ENCODE measurements at places on chromosomes 6 and 20.
A peak's percentile ranks its signal among the peaks of the same experiment; 100 is the strongest.

DNA sequence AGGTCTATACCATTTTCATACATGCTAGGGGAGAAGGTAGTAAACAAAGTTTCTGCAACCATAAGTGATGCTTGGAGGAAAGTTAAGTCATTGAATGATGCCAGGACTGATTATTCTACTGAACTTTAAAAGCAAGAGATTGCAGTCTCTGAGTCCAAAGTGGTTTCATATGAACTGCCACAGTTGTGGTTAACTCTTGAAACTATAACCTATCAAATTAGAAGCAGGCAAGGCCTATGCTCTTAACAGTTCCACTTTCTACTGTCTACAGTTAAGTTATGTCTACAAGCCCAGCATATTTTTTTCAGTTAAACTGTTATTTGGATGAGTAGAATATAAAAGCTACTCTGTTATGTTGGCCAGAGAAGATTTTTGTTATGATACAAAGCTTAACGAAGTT is 326.5 kb upstream of the RUNX2 start:
- DNase-seq: no peak

DNA sequence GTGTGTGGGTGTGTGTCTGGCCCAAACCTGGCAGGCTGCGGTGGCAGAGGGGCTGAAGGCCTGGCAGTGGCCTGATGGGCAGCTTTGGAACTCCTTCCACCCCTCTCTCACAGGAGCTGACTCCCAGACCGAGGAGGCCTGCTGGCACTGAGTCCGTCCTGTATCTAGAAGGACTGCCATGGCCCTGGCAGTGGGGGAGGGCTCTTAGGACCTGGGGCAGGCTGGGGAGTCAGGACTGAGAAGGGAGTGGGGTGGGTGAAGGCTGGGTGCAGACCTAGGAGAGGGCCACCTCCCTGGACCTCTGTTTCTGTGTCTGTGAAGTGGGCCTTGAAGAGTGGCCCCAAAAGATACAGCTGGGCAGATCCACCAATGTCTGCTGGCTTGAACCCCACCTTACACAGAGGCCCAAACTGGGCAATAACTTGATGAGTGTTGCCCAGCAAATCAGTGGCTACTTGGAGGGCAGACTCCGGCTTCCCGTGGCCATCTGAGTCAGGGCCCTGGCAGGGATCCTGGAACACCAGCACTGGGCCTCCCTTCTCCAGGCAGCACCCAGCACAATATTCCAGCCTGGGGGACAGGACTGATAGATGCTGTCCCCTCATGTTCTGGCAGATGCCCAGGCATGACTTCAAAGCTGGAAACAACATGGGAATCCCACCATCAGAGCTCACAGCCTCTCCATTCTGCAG is 46.7 kb upstream of the BLCAP start:
- DNase-seq: no peak

GRCh38 chr6:121040831-121041230 is 293.4 kb downstream of the TBC1D32 start:
- no peak for DNase-seq

- no peak for DNase-seq
Measured at GRCh38 chr20:8421981-8422380, 289.9 kb downstream of the PLCB1 start.

DNA sequence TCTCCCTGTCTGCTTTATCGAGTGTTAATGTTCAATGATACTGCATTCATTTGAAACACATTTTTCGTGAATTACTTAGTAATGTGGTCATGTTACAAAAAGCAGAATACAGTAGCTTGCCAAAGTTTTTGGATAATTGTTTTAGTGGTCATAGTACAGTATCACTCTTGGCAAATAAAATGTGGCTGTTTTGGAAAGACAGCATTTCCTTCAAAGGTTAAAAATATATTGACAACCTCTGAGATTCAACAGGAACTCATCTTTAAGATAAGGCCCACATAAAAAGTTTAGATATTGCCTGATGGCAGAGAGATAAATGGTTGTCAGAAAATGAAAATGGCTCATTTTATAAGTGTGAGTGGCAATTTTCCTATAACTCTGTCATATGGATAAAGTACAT is 297.7 kb upstream of the MAN1A1 start:
- DNase-seq: no peak

GRCh38 chr6:3825331-3825831 is 23.8 kb upstream of the FAM50B start:
- DNase-seq: peak; percentile 17

GRCh38 chr6:88914180-88914579 is 49.2 kb downstream of the RNGTT start:
- DNase-seq: no peak

DNA sequence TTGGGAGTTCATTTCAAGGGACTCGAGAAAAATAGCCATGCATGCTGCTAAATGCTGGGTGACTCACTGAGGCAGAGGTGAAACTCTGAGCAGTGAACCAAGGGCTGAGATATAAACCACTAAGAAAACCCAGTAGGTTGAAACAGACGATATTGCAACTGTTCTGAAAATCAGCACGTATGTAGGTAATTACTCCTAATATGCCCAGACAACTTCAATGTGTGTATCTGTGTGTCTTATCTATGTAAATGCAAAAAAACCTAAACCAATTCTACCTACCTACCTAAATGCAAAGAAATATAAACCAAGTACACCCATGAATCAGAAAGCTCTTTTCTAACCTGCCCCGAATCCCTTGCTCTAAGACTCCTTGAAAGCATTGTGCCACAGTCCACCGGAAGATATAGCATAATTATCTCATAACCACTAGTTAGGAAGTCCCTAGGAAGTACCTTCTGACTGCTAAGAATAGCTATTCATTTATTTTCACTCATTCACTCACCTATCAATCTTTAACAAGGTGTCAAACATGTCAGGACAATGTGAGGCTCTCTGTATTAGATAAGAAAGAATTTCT is 458.7 kb upstream of the RUNX2 start:
- DNase-seq: no peak

DNA sequence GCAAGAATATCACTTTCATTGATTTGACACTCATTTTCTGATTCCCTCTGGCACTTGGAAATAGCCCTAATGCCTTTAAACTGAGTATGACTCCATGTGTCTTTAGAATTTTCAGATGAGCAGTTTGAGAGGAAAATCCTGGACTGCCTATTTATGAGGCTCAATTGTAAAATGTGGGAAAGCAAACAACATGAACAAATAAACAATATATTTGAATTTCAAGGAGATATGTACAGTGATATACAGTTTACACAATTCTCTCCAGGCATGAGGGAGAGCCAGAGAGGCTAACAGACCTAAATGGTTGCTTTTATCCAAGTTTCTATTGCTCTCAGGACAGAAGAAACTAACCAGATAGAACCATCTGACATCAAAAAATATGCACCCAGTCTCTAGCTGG is 748.2 kb upstream of the NRSN1 start:
- no peak for DNase-seq

DNA sequence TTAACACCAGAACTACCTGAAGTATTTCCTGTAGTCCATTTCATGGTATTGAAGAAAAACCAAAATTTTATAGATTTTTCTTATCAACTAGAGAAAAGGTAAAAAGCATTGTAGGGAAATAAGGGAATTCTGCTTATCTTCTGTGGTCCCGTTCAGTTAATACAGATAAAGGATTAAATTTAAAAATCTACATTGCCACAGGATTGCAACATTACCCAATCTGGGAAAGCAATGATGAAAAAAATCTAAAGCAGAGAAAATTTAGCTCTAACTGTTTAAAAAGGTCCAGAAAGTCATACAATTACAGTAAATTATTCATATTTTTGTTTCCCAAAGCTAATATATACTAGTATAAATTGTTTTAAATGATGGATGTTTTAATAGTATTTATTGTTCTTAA is 18.0 kb downstream of the POLH start:
- no peak for DNase-seq

DNA sequence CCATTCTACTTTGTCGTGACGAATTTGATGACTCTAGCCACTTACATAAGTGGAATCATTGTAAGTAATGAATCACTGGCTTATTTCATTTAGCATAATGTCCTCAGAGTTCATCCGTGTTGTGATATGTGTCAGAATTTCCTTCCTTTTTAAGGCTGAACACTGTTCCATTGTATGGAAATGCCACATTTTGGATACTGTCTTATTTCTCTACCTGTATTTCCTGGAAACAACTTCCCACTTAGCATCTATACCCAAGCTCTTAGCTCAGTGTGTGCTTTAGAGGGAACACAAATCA is 28.8 kb upstream of the GGTLC1 start:
- DNase-seq: no peak

DNA sequence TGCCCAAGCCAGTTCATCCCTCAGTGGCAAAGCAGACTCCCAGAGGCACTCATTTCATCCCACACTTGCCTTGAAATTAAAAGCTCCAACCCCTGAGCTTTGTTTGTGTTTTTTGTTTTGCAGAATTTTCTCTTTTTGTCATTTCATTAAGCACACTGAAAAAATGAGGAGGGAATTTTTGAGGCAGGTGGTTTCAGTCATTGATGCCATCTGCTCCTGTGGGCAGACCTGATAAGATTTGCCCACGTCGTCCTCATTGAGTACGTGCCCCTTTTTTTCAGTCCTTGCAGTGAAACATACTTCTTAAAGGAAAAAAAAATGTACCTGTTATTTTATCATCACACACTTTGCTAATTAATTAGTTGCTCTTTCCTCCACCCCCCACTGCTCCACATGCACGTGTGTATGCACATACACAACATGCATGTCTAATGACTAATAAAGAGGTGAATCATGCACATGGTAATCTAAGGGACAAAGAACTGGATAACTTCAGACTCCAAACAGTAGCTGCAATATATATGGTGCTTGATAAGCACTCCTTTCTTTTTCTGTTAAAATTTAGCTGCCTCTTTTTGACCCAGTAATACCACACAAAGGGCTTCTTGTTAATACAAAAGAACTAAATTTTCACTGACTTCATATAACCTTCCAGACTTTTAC is 102.1 kb upstream of the TMEM181 start:
- DNase-seq: no peak

DNA sequence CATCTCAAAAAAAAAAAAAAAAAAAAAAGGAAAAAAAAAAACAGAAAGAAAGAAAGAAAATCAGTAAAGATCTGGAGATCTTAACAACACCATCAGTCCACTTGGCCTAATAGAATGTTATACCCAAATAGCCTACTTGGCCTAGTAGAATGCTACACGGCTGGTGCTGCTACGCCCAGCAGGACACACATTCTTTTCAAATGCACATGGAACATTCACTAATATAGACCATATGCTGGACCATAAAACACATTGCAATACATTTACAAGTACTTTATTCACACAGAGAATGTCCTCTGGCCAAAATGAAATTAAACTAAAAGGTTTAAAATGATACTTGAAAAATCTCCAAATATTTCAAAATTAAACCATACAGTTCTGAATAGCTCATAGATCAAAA is 80.0 kb upstream of the TNFAIP3 start:
- DNase-seq: no peak

GRCh38 chr6:116268589-116269293 is 11.0 kb downstream of the TSPYL1 start:
- DNase-seq: no peak

GRCh38 chr20:63498960-63499337 is at the start of gene EEF1A2:
TSS of gene EEF1A2 (minus strand) at chr20:63499083. CDS start at chr20:63497763, 1,320 bp downstream.
- DNase-seq: no peak

GRCh38 chr6:37174515-37175331 is 4.8 kb downstream of the PIM1 start:
- DNase-seq: no peak

GRCh38 chr6:127606131-127606562 is 29.2 kb downstream of the C6orf58 start:
- no peak for DNase-seq

DNA sequence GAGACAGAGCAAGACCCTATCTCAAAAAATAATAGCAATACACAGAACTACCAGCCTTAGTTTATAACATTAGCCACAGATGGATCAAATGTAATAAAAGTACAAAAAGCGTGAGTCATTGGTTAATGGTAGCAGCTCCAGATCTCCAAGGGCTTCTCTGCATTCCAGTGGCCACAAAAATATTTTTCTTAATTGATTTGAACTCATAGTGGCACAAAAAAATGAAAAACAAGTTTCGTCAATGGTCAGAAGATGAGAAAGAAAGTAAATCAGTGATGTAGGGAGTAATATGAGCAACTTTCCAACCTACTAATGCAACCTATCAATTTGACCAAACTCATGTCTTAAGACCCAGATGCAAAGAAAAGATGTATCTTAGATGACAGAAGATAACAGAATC is 79.6 kb downstream of the CEP57L1 start:
- DNase-seq: no peak

DNA sequence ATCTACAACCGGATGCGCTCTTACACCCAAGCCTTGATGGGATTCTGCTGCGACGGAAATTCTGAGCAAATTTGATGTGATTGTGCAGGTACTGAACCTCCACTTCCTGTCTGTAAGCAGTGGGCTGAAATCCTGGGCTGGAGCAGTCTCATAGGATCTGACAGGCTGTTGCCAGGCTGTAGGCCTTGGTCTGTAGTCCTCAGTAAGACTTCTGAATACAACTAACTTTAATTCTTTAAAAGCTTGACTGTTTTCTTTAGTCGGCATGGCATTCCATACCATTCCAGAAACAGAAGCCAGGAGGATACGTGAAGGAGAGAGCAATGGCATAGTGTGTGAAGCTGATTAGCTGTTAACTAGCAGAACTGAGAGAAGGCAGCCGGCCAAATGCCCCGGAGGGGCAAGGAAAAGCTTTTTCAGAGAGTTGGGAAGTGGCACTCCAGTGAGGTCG is 68.3 kb downstream of the ADTRP start:
- DNase-seq: no peak

DNA sequence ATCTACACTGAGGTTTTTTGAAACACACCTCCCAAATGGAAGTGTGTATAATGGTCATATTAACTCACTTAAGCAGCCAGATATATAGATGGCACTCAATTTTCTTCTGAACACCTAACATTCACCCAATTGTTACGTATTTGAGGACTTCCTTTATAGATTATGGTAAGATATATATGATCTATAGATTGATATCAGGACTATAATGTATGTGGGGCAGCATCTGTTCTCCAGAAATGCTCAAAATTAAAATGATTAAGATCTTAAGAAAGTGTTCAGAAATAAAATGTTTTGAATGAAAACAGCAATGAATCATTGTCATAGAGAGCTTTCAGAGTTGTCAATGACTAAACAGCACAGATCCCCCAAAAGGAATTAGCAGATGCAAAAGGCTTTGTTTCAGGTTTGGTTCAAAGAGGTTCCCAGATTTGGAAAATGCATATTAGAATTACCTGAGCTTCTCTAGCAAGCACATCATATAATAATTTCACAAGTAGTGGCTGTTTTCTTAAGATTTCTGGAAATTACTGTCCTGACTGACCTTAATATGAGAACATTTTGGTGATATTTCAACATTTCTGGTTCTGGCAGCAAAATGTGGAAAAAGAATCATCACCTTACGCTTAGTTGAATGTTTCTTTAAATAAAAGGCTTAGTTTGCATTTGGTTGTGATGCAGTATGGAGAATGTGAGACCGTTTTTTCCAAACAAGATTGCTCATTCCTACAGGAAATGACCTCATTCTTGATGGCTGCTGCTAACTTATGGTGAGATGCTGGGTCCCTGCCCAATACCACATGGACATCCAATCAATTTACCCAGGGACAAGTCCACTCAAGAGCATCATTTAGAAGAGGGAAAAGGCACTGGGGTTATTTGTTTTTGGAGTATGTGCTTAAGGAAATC is 31.5 kb downstream of the TRAF3IP2 start:
- no peak for DNase-seq

Measured in caudate nucleus (tissue), 63 donors.